D721Med (cell line): ENCODE measurements at places on chromosomes 4 and X.
A peak's percentile ranks its signal among the peaks of the same experiment; 100 is the strongest.

GRCh38 chrX:97740886-97741285, 857.2 kb downstream of the RPA4 start:
- DNase-seq: no peak

DNA sequence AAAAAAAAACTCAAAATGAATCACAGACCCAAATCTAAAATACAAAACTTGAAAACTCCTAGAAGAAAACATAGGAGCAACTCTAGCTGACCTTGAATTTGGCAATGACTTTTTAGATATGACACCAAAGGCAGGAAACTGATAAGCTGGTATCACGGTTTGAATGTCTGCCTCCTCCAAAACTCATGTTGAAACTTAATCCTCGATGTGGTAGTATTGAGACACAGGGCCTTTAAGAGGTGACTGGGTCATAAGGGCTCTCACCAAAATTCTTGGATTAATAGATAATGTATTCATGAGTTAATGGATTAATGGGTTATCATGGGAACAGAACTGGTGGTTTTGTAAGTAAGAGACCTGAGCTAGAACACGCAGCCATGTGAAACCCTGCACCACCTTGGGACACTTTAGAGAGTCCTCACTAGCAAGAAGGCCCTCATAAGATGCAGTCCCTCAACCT, 40.5 kb downstream of the FRYL start:
- no peak for DNase-seq

DNA sequence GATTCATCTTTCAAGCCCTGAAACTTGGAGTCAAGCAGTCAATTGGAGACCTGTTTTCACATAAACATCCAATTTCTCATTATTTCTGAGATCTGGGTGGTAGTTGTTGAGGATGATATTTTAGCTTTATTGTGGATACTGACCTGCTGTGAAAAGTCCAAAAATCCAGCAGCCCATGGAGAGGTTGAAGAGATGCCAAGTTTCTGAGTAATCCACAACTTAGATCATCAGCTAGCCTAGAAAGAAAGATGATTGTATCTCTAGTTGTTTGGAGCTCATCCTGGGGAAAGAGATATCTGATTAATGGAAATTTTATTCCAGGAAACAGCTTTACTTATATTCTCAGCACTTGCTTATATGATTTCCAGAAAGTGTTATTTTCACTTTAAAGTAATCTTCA, 48.6 kb upstream of the DCX start:
- no peak for DNase-seq

DNA sequence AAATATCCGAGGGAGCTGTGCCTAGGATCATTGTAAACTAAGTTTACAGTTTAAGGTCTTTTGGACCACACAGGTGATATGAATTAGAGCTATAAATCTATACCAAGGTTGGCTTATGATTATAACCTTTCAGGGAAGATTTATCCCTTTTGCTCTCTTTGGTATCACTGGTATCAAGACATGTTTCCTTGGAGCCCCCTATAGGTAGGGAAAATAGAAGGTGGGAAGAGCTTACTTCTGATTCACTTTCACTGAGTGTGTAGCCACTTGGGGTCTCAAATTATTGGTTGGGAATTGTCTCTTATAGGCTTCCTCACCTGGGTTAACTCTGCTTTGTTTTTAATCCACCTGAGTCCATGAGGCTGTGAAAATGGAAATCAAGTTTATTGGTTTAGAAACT, 262.1 kb upstream of the NR3C2 start:
- DNase-seq: no peak

- DNase-seq: no peak
Observed at GRCh38 chr4:145530189-145530588, 48.5 kb downstream of the SMAD1 start.

GRCh38 chr4:13710246-13710885, 82.8 kb upstream of the BOD1L1 start:
- no peak for DNase-seq

DNA sequence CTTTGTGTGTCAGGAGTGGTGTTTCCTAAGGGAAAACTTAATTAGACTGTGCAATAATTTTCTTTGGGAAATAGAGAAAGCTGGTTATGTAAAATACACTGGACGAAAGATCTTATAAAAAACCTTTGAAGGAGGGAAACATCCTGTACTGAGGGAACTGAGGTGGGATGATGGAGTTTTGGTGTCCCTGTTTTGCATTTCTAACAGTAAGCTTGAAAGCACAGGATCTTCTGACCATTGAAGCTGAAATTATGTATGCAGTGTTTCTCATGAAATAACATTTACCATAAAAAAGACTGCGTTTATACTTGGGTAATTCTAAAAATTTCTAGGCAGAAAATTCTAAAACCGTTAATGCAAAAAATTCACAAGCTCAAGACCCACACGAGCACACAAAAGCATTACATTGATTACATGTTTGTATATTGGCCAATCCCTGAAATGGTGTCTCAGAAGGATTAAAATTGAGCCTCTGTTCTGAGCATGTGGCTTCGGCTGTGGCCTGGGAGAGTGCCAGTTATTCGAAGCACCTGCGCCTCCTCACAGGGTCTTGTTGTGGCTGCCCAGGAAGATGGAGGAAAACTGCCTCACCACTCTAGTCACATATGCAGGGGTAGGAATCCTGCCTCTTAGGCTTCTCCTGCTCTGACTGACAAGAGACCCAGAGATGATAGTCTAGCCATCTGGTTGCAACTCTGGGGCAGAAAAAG, 49.5 kb downstream of the JADE3 start:
- no peak for DNase-seq

- DNase-seq: no peak
Observed at GRCh38 chrX:151711787-151712186, 4.0 kb upstream of the FATE1 start.

- no peak for DNase-seq
Observed at GRCh38 chr4:182224192-182224850, 18.9 kb upstream of the TENM3 start.

GRCh38 chr4:158111241-158111640, 61.6 kb downstream of the GASK1B start:
- DNase-seq: no peak

- peak; percentile 89 for DNase-seq
Observed at GRCh38 chr4:8403173-8403753, 37.3 kb downstream of the ACOX3 start.

GRCh38 chr4:173539986-173540385, 10.0 kb upstream of the HAND2 start:
- DNase-seq: no peak

DNA sequence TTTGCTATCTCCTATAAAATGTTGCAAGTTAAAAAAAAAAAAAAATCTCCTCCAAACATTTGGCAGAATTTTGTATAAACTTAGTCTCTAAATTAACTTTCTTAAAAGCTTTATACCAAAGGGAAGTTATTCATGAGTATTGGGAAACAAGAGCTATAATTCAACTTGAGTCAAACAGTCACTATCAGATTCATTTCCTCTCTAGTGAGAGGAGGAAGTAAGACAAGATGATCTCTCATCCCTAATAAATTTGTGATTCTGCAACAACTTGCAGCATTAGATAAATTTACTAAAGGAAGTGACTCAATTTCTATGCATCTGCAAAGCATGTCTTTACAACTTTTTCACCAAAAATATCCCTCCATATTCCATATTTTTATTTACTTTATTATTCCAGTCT, 135.4 kb upstream of the GNPDA2 start:
- no peak for DNase-seq

DNA sequence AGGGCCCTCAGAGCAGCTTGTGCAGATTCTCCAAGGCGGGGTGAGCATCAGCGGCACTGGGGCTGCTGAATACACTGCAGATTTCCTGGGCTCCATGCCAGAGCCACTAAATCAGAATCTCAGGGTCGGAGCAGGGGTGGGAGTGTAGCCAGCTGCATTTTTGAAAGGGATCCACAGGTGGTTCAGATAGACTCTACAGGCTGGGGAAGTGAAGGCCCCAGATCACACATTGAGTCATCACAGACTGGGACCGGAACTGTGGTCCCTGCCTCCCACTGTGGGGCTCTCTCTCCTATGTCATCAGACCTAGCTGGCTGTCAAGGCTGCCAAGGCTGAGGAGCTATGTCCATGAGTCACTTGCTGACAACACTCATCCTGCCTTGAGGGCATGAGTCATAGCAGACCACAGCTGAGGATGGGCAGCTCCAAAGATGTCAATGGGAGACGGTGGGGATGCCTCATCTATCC, 162.3 kb upstream of the MAMLD1 start:
- no peak for DNase-seq

DNA sequence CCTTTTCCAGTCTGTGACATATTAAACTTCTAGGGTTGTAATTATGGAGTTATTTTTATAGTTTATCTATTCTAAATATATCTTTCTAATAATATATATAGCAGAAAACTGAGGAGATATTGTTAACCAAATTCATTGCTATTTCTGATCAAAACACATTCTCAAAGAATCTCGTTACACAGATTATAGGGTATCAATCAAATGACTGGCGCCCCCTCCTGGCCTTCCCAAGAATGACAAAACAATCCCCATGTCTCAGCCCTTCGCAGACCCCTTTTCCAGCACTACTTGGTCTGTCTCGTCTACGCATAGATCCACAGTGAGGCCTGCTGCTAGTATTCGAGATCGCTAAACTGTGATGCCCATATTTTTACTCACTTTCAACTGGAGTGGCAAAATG, 209.3 kb downstream of the GPC3 start:
- DNase-seq: no peak

GRCh38 chrX:42219231-42219630, 295.9 kb upstream of the CASK start:
- no peak for DNase-seq

- no peak for DNase-seq
Observed at GRCh38 chrX:68732906-68733493, 85.5 kb downstream of the STARD8 start.

DNA sequence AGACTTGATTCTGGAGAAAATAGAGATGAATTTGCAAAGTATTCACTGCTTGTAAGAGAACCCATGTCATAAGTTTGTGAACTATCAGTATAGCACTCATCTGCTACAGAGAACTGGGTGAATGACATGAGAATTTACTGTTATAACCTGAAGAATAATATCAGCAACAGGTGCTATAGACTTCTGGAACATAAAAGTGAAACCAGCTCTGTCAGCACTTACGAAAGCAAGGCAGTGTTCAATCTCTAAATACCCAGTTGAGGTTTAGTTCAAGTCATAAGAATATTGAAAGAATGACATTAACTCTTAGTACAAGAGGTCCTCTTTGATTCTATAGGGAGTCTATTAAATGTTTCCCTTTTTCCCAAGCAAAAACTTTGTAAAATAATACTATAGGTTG, 232.9 kb upstream of the ANKRD50 start:
- DNase-seq: no peak
